Activated naive CD8-positive, alpha-beta T cell treated with anti-CD3 and anti-CD28 coated beads, Interleukin-2, amount 10 ng/mL, durations not matched to agents 7 days and 5 days (primary cell): ENCODE measurements at places on chromosomes 3 and 15.

GRCh38 chr3:184338511-184338945, 1.1 kb downstream of the FAM131A start:
- no peak for DNase-seq
- no peaks in the 10 kb centered on the region for H3K27me3 ChIP-seq
- H3K36me3 ChIP-seq = peaks cover 4% of the 10 kb centered on the region
- H3K27ac ChIP-seq = no peak overlapping the region
- no peak overlapping the region for H3K4me3 ChIP-seq
- peaks cover 30% of the 10 kb centered on the region for H3K4me1 ChIP-seq

GRCh38 chr3:119368298-119368697, 74.1 kb downstream of the ARHGAP31 start:
- H3K4me1 ChIP-seq = no peaks in the 10 kb centered on the region
- no peak for DNase-seq
- no peak overlapping the region for H3K4me3 ChIP-seq
- H3K27me3 ChIP-seq = no peaks in the 10 kb centered on the region
- no peaks in the 10 kb centered on the region for H3K36me3 ChIP-seq
- no peak overlapping the region for H3K27ac ChIP-seq

DNA sequence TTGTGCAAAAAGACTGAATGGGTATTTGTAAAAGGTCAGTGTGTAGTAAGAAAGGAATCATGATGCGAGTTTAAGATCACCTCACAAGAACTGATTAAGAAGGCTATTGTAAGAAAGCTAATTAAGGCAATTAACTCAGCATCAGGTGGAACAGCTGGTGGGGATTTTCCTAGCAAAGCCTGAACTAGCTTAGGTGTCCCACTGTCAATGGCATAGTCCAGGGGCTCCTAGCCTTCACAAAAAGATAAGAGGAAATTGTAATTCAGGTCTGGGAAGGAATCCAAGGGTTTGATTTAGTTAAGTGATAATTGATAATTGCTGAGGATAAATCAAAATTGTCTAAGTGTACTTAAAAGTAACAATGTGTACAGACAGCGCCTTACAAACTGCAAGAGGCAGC, 901.6 kb downstream of the TUSC7 start:
- no peak for DNase-seq
- no peak overlapping the region for H3K4me3 ChIP-seq
- H3K4me1 ChIP-seq = no peaks in the 10 kb centered on the region
- no peak overlapping the region for H3K27ac ChIP-seq
- H3K36me3 ChIP-seq = no peaks in the 10 kb centered on the region

DNA sequence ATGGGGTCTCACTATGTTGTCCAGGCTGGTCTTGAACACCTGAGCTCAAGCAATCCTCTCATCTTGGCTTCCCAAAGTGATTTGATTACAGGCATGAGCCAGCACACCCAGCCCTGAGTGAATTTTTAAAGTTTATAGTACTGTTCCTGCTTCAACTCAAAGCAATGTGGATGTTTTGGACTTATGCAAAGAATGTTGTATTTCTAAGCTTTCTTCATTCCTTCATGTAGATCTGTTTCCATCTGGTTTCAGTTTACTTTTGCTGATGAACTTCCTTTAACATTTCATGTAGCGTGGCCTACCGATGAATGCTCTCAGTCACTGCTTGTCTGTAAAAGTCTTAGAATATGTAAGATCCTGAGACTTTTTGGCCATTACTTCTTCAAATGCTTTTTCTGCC, 23.2 kb downstream of the NRG4 start:
- H3K27me3 ChIP-seq = no peaks in the 10 kb centered on the region
- no peak for DNase-seq
- no peak overlapping the region for H3K4me3 ChIP-seq
- peaks cover 2% of the 10 kb centered on the region for H3K4me1 ChIP-seq
- H3K36me3 ChIP-seq = peaks cover 1% of the 10 kb centered on the region

GRCh38 chr3:28326458-28326926, 22.0 kb upstream of the ZCWPW2 start:
- no peaks in the 10 kb centered on the region for H3K27me3 ChIP-seq
- H3K36me3 ChIP-seq = peaks cover 15% of the 10 kb centered on the region
- DNase-seq = no peak
- peak overlapping the region; percentile 28 for H3K4me3 ChIP-seq
- H3K27ac ChIP-seq = peak overlapping the region; percentile 55

- no peaks in the 10 kb centered on the region for H3K4me1 ChIP-seq
- no peak for DNase-seq
- H3K27ac ChIP-seq = no peak overlapping the region
- H3K4me3 ChIP-seq = no peak overlapping the region
- H3K27me3 ChIP-seq = no peaks in the 10 kb centered on the region
Observed at GRCh38 chr3:295166-295565, 98.6 kb downstream of the CHL1 start.

DNA sequence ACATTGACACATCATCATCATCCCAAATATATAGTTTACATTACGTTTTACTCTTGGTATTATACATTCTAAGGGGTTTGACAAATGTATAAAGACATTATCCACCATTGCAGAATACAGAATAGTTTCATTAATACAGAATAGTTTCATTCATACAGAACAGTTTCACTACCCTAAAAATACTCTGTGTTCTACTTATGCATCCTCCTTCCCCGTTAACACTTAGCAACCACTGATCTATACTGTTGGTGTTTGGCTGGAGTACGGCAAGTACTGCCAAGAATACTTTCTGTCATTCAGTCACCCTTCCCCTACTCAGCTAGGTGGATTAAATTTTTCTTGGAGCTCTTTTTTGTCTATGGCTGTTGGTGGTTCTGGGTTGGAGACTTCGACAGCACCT, 33.4 kb downstream of the LEKR1 start:
- peaks cover 3% of the 10 kb centered on the region for H3K4me1 ChIP-seq
- no peak for DNase-seq
- H3K4me3 ChIP-seq = no peak overlapping the region

GRCh38 chr15:81330366-81331090, 6.6 kb upstream of the STARD5 start:
- peaks cover 8% of the 10 kb centered on the region for H3K4me1 ChIP-seq
- H3K27ac ChIP-seq = no peak overlapping the region
- no peak overlapping the region for H3K4me3 ChIP-seq
- H3K27me3 ChIP-seq = no peaks in the 10 kb centered on the region
- H3K36me3 ChIP-seq = peaks cover 3% of the 10 kb centered on the region
- DNase-seq = no peak

- peaks cover 3% of the 10 kb centered on the region for H3K27me3 ChIP-seq
- no peaks in the 10 kb centered on the region for H3K36me3 ChIP-seq
- H3K4me3 ChIP-seq = peak overlapping the region; percentile 50
Observed at GRCh38 chr3:72345237-72345878, 502.9 kb downstream of the SHQ1 start.
